ENCODE measurements at places on chromosomes 16 and 17. TPM values are rescaled to one million over a fixed set of nuclear protein-coding genes. Genes with fewer than 3 reads are reported as not detected.

Gene KRT31
- not detected for total RNA-seq

Gene LCMT1
- 30.0 TPM for total RNA-seq

Gene ABCA9
- 0.34 TPM for total RNA-seq

Gene PDE6G
- 4.3 TPM for total RNA-seq

Gene FAM20A
- total RNA-seq = not detected

Gene ACSM5
- total RNA-seq = 3.7 TPM

Gene KRT12
- total RNA-seq = not detected

Gene ADAD2
- not detected for total RNA-seq

Gene DPEP1
- 0.34 TPM for total RNA-seq

Gene ZNF385C
- not detected for total RNA-seq

Gene SDK2
- not detected for total RNA-seq

Gene ACACA
- 28.1 TPM for total RNA-seq

Gene C17orf78
- total RNA-seq = not detected

Gene STAT5A
- 56.0 TPM for total RNA-seq

Gene ZNF668
- 4.9 TPM for total RNA-seq

Gene KRTAP4-4
- not detected for total RNA-seq

Gene KDM6B
- total RNA-seq = 3.0 TPM

All from dermis lymphatic vessel endothelial cell (primary cell).